Upper lobe of left lung (tissue), 6 donors: ENCODE measurements at places on chromosomes 7 and 10. TPM values are rescaled to one million over a fixed set of nuclear protein-coding genes. Genes with fewer than 3 reads are reported as not detected.

Gene TAS2R41
- total RNA-seq: not detected

GRCh38 chr7:157611341-157611740, 274.5 kb downstream of the DNAJB6 start:
- DNase-seq: no peak

Gene CEP55
- total RNA-seq: not detected

Gene NXPH1
- total RNA-seq: not detected

Gene GIMAP6
- 62.9 TPM for total RNA-seq

Gene FAM131B
- not detected for total RNA-seq

Gene BHLHA15
- 3.5 TPM for total RNA-seq

- DNase-seq: no peak
These were observed 79.2 kb downstream of the IMMP2L start for GRCh38 chr7:111483078-111483477.

Gene KMT2C
- 89.2 TPM for total RNA-seq

Gene UNC5B
- 9.8 TPM for total RNA-seq

DNA sequence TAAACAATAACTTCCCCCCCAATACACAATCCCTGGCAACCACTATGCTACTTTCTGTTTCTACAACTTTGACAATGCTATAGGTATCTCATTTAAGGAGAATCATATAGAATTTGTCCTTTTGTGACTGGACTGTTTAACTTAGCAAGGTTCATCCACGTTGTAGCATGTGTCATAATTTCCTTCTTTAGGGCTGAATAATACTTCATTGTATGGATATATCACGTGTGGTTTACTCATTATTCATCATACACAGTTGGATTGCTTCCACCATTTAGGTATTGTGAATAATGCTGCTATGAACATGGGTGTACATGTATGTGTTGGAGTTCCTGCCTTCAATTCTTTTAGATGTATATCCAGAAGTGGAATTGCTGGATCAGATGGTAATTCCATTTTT, 111.0 kb downstream of the LMBR1 start:
- no peak for DNase-seq

Gene ZNF789
- total RNA-seq: 8.3 TPM

Gene CPA5
- not detected for total RNA-seq

DNA sequence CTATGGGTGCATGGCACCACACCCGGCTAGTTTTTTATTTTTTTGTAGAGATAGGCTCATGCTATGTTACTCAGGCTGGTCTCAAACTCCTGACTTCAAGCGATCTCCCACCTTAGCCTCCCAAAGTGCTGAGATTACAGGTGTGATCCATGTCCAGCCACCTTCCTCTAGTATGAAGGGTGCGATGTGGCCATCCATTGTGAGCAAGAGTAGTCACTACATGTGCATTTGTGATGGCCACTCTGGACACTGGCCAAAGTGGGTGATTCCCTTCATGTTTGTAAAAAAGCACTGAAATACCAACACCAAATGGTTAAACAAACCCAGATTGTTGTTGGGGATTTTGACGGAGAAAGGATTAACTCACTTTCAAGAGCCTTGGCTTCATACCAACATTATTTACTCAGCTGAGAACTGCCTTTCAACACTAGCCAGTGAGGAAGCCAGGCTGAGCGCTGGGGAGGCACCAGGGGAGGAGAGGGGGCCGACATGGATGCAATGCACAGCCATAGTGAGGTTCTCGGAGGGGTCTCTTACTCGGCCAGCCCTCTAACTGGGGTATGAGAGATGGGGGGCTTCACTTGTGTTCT, 198.1 kb upstream of the LYZL2 start:
- DNase-seq: no peak
